ENCODE measurements at places on chromosomes 2 and 18.

DNA sequence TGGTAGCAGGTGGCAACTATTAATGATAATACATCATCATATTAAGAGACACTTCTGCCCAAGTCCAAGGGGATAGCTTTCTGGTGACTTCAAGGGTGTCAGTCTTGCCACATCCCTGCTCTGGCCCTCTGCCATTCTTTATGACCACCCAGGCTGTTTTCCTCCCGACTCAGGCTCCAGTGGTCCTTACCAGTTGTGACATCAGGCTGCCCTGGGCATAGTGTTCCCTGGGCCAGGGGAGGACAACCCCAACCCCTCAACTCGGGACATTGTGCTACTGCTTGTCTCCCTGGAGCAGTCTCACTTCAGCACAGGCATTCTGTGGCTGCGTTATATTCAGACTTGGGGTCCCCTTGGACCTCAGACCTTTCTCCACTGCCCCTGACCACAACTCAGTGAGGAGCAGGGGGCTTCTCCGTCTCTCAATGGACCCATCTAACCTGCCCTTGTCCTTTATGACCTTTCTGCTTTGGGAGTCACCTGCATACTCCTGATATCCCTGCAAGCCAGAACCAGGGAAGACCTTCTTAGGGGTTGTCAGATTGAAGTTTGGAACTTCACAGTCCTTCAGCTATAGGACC is 12.8 kb downstream of the DNAJB2 start:
- ATAC-seq, result no peak

GRCh38 chr2:71455741-71456569 is 2.6 kb downstream of the DYSF start:
- no peak for ATAC-seq

- ATAC-seq, result no peak
Measured at GRCh38 chr2:210657874-210658273, 101.5 kb downstream of the CPS1 start.

DNA sequence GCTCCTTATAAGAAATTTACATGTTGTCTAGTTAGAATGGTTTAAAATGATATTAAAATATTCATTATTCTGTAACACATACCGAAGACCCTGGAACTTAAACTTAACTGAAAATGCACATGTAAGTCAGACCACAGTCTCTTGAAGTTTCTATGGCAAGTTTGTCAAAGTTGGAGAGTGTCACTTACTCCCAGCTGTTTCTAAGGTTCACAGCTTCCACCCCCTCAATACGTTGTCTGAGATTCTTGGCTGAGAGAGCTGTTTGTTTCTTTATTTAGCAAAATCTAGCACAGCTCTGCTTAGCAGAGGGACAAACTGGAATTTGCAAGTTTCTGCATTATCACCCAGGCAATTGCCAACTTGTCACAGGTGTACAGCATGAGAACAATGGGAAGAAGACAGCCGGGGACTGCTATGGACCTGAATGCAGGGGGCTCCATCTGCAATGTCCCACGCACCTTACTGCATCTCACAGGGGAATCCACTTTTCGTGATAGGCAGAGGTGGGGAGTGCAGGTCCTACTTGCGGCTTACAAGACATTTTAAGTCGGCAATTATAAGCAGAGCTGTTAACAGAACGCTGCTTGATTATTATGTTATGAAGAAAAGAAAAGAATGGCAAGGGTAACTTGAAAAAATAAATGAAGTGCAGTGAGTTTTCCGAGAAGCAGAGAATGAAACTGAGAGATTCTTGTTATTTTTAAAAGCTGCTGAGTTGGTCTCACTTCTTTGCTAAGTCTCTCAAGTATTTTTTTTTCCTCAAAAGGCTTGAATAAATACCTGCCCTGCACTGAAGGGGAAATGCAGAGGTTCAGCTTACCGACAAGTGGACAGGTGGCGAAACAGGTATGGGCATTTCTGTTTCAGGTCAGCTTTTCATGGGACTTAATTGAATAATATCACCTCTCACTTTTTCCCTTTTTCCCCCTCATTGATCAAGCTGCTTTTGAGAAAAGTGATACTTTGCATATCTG is 1072.1 kb upstream of the FANCL start:
- ATAC-seq, result no peak

- no peak for ATAC-seq
Measured at GRCh38 chr2:144084114-144084661, 435.7 kb downstream of the ZEB2 start.

- peak; percentile 64 for ATAC-seq
Measured at GRCh38 chr2:203750346-203751068, 44.1 kb downstream of the CD28 start.

DNA sequence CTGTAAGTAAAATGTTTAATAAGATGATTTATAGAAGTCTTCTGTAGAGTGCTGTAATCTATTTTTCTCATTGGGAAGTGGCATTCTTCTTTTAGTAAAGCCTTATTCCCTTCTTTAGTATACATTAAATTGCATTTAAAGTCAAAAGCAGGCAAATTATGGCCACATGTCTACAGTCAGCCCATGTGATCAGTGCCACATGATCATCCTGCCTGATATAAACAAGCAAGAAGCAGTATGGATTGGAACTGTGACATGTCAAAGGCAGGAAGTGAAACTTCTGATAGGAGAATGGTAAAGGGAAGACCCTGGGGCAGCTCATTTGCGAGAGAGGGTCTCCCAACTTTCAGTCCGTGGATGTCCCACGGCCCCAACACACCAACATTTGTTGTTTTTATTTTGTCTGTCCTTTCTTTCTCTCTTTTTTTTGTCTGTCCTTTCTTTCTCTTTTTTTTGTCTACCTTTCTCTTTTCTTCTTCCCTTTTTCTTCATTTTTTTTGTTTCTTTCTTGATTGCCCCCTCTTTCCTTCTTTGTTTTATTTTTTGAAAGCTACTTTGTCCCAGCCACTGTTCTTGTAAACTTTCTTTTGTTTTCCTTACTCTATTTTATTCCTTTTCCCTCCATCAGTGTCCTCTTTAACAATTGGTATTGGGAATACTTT is 154.9 kb downstream of the DTNA start:
- ATAC-seq, result no peak

GRCh38 chr2:110805894-110806452 is 73.6 kb downstream of the ACOXL start:
- ATAC-seq, result no peak

DNA sequence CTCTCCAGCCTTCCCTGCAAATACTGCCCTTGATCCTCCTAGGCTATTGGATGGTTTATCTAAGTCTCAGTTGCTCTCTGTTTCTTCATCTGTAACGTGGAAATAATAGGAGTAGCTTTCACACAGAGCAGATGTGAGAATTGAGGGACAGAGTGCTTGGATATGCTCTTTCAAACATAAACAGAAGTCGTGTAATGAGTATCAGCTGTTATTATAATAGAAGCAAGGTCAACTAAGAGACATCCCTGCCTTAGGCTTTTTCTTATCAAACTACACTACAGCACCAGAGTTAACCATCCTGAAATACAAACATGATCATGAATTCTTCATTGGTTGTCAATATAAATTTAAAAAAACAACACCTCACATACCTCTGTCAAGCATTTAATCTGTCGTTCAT is 138.2 kb downstream of the DOK6 start:
- ATAC-seq, result no peak

DNA sequence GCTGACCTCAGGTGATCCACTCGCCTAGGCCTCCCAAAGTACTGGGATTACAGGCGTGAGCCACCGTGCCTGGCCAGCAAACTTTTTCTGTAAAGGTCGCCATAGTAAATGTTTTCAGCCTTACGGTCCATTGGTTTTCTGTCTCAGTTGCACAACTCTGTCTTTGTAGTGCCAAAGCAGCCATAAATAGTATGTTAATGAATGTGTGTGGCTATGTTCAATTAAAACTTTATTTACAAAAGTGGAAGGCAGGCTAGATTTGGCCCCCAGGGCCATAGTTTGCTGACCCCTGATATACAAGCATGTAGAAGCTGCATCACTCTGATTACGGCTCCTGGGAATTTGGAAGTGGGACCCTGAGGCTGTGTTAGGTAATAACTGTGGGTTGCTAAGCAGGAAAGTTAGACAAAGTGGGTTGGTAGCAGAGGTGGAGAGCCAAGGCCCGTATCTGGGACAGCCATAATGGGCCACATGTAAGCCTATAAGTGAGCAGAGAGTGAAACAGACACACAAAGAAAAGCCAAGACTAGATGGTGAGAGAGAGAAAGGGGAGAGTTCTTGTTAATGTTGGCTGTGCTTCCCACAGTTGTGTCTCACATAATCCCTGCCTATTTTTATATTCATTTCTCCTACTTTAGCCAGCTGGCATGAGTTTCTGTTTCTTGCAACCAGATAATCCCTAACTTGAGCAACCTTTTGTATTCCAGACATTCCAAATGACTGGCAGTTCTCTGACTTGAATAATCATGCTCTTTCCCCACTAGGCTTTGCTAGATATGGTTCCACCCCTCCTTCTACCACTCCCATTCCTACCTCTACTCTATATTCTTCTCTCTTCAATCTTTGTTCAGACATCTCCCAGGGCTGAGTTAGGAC is 223.3 kb upstream of the STON1 start:
- ATAC-seq, result no peak

- ATAC-seq, result no peak
Measured at GRCh38 chr18:40789286-40789685, 1165.7 kb upstream of the PIK3C3 start.

- no peak for ATAC-seq
Measured at GRCh38 chr18:72667932-72668331, 123.8 kb upstream of the CBLN2 start.

DNA sequence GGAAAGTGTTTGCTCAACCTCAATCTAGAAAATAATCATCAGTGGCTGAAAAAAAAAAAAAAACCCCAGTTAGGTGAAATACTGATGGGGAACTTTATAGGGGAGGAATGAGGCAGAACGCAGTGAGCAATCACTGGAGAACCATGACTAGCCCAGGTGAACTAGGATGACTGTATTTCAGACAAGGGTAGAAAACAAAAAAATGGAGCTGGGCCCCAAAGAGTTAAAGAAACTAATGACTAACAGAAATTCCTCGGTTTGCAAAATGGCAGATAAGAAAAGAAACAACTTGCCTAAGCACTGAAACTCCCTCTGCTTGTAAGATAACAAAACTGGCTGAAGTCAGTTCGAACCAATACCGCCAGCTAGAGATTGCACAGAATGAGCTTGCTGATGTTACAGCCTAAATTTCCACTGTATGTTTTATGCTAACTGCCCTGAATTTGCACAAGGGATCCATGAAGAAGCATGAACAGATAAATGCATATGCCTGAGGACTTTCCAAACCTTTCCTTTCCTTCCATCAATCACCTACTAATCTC is 245.9 kb downstream of the METTL4 start:
- ATAC-seq, result no peak

GRCh38 chr2:35415282-35415681 is 940.3 kb upstream of the CRIM1 start:
- no peak for ATAC-seq

All from activated CD4-positive, CD25-positive, alpha-beta regulatory T cell treated with anti-CD3 and anti-CD28 coated beads, Interleukin-2, amount 50 U/mL, for 24 hours (primary cell).